ENCODE measurements at places on chromosomes 6 and 20. TPM values are rescaled to one million over a fixed set of nuclear protein-coding genes. Genes with fewer than 3 reads are reported as not detected.

The DEF6 gene
- polyA plus RNA-seq, result 2.6 TPM

The MUC22 gene
- polyA plus RNA-seq, result not detected

The CALHM4 gene
- not detected for polyA plus RNA-seq

The MAFB gene
- polyA plus RNA-seq, result 0.14 TPM

DNA sequence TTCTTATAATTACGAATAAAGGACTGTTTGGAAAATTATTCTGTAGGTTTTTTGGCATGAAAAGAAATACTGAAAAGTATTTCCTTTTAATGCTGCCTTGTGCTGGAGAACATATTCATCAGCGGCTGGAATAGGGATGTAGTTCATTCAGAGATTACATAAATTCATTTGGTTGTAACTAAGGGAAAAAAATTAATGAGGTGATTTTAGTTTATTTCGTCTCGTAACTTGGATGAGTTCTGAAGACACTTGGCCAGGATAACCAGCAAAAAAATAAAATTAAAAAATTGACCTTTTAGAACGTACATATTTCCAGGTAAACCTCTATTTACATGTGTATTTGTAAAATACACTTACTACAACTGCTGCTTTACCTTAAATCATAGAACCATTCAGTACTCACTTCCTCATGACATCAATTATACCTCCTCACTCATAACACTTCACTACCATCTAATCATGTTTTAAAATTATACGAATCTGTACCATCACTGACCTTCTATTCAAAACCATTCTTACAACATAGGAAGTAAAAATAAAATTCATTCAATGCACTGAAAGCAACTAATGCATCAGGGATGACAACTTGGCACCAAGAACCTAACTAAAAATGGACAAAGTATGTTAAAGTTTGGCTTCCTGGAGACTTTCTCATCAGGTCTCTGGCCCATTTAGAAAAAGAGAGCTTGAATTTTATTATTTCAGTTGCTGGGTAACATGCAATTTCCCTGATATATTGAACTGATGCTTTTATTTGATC is 17.2 kb downstream of the KLHL31 start:
- no peak for DNase-seq

- DNase-seq, result peak; percentile 54
Measured at GRCh38 chr6:44127186-44128019, at the start of the genes MRPL14 and TMEM63B. Gene MRPL14, minus strand, starts transcription at chr6:44127452. Its CDS starts 10,841 bp downstream, at chr6:44116611. Gene TMEM63B, plus strand, starts transcription at chr6:44127554. Its CDS starts 7,031 bp downstream, at chr6:44134585.

DNA sequence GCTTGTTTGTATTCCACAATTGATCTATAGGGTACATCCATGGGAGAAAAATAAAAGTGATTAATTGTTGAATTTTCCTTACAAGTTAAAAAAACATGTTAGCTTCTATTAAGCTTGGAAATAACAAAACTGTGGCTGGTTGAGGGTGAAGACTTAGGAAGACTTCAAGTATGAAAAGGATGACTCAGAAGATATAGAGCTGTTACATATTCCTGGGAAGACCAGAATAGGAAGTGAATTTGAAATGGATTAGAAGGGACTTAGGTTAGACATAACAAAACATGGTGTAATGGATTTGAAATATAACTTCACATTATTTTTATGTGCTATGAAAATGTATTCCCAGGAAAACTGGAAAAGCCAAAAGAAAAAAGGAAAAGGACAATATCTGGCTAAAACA is 732.2 kb downstream of the HDGFL1 start:
- no peak for DNase-seq

GRCh38 chr6:120378582-120379220 is 955.6 kb downstream of the TBC1D32 start:
- DNase-seq, result no peak

GRCh38 chr6:98909236-98909635 is 38.5 kb downstream of the FBXL4 start:
- DNase-seq, result no peak

DNA sequence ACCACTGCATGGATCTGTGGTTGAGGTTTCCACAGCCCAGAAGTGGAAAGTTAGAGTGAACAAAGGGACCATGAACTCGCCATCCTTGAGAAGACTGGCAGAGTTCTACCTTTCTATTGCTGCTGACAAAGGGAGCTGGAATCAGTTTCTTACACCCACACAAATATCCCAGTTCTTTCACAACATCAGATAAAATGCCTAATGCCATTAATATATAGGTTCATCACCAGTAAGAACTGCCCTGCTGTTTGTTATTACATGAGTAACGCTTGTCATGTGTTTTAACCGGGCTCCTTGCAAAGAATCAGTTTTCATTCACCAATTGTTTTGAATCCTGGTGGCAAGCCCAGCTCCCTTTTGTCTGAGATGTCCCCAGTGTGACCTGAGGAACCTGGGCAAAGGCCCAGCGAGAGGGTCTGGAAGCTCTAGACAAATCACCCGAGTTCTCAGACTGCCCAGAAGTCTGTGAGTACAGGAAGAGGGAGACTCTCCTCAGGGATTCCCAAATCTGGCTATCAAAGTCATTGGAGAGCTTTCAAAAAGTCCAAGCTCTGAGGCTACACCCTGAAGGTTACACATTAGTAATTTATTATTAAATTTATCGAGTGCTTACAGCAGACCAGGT is 7.5 kb upstream of the CD164 start:
- no peak for DNase-seq

DNA sequence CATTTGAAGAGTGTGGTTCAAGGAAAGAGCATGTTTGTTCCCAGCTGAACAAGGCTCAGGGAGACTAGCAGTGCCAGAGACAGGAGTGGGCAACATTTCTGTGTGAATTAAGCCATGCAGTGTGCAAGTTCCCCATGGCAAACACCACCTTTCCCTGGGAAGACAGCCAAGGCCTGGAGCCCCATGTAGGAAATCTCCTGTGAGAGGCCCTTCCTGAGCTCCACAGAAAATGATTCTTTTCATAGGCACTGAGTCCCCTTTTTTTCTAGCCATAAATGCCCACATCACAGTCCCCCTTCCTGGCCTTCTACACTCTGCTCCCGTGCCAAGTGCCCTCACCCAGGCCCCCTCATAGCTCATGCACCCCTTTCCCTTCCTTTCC is 11.8 kb upstream of the TRAM2 start:
- no peak for DNase-seq

GRCh38 chr6:14207448-14207847 is 89.9 kb downstream of the CD83 start:
- DNase-seq, result no peak

All from AG04450 (cell line).